Nephron progenitor cell (in vitro differentiated cells): ENCODE measurements at places on chromosomes 12 and 14.

DNA sequence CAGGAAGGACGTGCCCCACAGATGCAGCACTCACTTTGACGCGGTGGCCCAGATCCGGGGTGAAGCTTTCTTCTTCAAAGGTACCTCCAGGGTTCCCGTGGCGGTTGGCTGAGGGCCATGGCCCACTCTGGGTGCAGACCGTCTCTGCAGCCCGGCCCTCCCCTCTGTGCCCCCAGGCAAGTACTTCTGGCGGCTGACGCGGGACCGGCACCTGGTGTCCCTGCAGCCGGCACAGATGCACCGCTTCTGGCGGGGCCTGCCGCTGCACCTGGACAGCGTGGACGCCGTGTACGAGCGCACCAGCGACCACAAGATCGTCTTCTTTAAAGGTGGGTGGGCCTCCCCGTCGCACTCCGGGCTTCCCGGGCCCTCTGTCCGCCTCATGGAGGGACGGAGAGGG lies 16.9 kb downstream of the MMP17 start:
- no peak for DNase-seq

DNA sequence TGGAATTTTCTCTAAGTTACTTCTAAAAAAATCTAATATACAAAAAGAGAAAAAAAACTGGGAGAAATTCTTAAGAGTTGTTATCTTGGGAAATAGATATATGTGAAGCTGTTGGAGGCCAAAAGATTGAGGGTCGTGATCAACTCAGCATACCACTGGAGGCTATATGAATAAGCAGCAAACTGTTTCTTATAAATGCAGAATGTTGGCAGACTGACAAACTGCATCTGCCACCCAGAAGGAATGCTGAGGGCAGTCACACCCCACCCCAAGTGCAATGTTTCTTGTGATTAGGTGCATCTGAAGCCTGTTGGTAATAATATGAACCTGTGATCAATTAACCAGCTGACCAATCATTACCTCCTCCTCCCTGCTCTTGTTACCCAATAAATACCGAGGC lies 818.6 kb upstream of the MGAT4C start:
- no peak for DNase-seq

GRCh38 chr14:75334549-75335051 lies 56.0 kb downstream of the FOS start:
- no peak for DNase-seq

- DNase-seq: no peak
These were observed at the start of gene MFAP5 for GRCh38 chr12:8662593-8662992. Gene MFAP5, minus strand, starts transcription at chr12:8662826. Its CDS starts 722 bp downstream, at chr12:8662104.

DNA sequence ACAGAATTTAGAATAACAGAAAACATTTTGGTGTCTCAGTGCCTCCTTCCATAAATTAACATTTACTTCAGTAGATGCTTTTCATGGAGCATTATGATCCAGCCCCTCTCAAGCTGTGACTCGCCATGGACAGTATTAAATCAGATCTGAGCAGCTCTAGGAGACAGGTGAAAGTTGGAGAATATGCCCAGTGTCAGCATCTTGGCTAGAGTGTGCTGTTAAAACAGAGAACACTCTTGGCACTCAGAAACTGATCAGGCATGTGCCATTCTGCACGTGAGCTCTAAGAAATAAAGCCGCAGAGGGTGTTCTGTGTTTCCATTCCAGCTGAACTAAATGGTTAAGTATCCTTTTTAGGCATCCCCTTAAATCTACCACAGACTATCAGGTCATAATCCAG lies 68.0 kb downstream of the DIP2B start:
- DNase-seq: no peak

GRCh38 chr14:96538097-96538989 lies 36.2 kb downstream of the PAPOLA start:
- DNase-seq: no peak

DNA sequence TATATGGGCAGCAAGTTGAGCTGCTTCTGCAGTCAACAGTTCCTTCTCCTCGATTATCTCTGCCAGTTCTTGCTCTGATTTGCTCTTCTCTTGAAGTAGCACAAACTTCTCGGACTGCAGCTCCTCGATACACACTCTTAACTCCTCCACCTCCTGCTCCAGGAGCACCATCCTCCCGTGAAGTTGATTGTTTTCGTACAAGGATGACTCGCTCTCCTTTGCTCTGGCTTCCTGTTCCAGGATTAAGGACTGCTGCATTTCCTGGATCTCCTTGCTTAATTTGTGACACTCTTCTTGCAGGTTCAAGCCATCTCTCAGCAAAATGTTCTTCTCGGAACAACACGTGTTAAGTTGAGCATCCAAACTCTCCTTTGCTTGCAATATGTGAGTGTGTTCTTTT lies 56.2 kb upstream of the VPS33A start:
- DNase-seq: no peak

DNA sequence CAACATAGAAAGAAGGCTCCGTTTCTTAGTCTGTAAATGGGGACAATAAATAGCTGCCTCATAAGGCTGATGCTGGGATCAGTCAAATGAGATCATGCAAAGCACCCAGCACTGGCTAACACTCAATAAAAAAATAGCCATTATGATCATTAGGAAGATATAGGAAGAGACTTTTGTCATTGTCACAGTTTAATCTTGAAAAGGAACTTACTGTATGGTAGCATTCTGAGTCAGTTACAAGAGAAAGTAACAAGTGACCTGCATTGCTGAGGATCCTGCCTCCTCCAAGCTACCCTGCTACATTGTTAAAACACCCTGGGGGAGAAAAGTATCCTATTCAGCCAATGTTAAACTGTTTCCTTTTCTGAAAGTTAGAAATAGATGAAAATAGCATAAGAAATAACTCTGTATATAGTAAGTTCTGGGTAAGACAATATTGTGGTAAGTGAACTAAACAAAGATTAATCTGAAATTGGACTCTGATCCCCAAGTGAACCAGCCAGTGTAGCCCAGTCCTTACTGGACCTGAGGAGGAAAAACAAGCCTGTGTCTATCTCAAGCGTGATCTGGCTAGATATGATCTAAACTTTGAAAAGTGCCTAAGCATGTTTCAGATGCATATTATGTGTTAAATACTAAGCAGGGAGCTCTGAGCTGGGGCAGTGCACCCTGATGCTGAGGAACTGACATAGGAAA lies 3.6 kb upstream of the NUDT4 start:
- DNase-seq: no peak

DNA sequence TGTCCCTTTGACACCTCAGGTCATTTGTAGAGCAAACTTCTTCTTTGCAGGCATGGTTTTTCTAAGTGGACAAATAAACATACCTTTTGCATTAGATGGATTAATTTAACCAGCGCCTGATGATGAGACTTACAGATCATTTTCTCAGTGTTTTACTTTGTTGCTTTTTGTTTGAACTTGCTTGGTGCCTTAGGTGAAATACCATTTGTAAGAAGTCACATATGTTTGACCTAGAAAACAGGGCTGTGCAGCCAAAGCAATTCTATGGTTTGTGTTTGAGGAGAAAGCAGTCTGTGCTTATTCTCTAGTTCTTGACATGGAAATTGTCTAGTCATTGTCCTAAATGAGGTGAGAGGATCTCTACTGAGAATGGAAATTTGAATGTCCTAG lies 111.1 kb downstream of the DIP2B start:
- no peak for DNase-seq
